ENCODE measurements at places on chromosomes 16 and 17.

DNA sequence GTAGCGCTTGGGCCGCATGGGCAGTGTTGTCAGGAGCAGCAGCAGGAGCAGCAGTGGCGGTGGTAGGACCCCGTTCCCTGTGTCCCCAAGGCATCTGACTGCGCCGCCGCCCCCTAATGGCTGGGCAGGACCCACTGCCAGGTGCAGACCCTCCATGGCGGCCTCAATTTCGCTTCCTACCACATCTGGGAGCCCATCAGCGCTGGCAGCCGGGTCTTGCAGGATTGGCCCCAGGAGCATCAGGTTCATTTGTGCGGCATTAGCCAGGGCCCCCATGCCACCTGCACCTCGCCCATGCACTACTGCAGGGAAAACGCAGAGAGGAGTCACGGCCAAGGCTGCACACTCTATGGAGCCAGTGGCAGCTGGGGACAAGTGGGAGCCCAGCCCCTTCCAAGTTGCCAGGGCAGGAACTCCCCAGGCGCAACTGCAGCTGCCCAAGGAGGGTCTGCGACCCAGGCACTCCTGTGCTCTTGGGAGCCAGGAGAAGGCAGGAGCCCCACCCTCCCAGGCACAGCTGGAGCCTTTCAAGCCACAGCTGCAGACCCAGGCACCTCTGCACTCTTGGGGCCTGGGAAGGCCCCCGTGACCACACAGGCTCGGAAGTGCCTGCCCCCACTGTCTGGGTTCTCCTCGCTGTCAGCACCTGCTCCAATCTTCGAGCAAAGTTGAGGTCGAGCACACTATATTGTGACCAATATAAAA is 594.2 kb downstream of the KCNJ18 start:
- H3K36me3 ChIP-seq = no peaks in the 10 kb centered on the region
- H3K27ac ChIP-seq = no peak overlapping the region
- no peak for DNase-seq
- no peak overlapping the region for H3K4me3 ChIP-seq
- H3K4me1 ChIP-seq = no peaks in the 10 kb centered on the region

DNA sequence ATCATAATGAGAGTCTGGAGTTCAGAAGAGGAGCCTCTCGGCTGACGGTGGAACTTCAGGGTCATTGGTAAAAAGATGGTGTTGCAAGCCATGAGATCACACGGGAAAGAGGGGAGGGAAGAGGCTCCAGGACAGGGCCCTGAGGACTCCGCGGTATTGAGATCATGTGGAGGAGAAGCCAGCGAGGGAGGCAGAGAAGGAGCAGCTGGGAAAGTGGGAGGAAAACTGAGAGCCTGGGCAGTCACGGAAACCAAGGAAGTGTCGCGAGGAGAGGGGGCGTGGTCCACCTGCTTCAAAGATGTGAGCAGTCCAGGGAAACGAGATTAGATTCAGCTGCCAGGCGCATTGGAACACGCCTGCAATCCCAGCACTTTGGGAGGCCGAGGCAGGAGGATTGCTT is 27.7 kb upstream of the SBK1 start:
- H3K27ac ChIP-seq = no peak overlapping the region
- H3K36me3 ChIP-seq = no peaks in the 10 kb centered on the region
- no peaks in the 10 kb centered on the region for H3K27me3 ChIP-seq
- no peak for DNase-seq
- no peak overlapping the region for H3K4me3 ChIP-seq

DNA sequence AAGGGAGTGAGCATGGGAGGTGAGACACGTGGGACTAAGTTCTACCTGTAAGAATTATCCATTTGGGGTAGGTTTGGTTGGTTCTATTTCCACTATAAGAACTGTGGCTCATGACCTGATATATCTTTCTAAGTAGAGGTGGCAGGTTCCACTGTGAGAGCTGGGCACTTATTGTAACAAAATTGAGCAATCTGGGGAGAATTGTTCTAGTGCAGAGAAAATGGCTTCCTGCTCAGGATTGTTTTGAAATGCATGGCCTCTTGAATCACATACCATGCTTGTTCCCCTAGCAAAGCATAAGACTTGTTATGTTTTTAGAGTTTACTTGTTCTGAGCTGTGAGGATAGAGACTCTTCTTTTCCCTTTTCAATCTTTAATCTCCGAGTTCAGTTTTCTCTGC is 125.9 kb downstream of the MAP2K6 start:
- DNase-seq = no peak
- H3K36me3 ChIP-seq = no peaks in the 10 kb centered on the region

DNA sequence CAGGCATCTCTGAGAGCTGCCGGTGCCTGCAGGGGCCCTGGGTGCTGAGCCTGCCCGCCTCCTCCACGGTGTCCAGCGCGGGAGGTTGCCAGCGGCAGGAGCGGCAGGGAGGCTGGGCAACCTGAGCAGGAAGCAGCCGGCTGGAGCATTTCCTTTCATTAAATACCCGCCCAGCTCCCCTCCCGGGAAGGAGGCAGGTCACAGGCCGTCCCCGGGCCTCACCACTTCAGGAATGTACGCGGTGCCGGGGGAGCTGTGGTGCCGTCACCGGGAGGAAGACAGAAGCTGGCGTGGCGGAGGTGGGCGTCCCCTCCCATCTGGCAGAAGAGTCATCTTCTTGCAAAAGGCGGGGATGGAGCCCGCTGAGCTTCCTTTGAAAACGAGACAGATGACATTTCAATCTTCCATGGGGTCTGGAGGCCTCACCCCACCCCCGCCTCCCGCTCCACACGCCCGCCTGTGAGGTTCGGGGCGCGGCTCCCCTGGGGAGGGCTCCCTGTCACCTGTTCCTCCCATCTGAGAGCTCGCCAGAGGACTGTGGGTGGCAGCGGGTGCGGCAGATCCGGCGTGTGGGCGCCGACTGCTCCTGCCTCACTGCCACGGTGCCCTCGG is 16.0 kb downstream of the SOX8 start:
- no peak overlapping the region for H3K27ac ChIP-seq
- no peak overlapping the region for H3K4me3 ChIP-seq
- H3K36me3 ChIP-seq = no peaks in the 10 kb centered on the region
- no peaks in the 10 kb centered on the region for H3K27me3 ChIP-seq
- DNase-seq = no peak

DNA sequence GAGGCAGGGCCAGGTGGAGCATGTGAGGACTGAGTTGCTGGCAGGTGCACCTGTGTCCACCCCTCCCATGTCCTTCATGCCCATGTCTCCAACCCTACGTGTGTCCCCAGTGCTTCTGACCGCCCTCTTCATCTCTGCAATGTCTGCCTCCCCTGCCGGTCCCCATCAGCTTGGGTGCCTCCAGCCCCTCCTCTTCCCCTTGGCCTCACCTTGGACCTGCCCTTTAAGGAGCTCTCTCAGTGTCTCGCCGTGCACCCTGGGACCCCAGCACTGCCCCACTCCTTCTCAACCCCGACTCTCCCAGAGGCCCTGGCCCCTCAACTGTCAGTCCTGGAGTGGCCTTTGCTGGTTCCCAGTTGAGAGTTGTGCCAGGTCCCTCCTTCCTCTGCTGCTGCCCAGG is 15.0 kb downstream of the RIPOR1 start:
- peaks cover 6% of the 10 kb centered on the region for H3K27me3 ChIP-seq
- no peak for DNase-seq
- H3K36me3 ChIP-seq = no peaks in the 10 kb centered on the region
- H3K4me3 ChIP-seq = no peak overlapping the region
- no peak overlapping the region for H3K27ac ChIP-seq

GRCh38 chr16:56109205-56109604 is 82.1 kb upstream of the GNAO1 start:
- no peak overlapping the region for H3K4me3 ChIP-seq
- peaks cover 4% of the 10 kb centered on the region for H3K4me1 ChIP-seq
- no peak for DNase-seq
- H3K27ac ChIP-seq = no peak overlapping the region
- H3K27me3 ChIP-seq = no peaks in the 10 kb centered on the region

Data from iPS DF 6.9 (cell line).